ENCODE measurements at places on chromosomes 13 and 19. TPM values are rescaled to one million over a fixed set of nuclear protein-coding genes. Genes with fewer than 3 reads are reported as not detected.

The TMEM150B gene
- total RNA-seq: 26.0 TPM

The FXYD1 gene
- 38.9 TPM for total RNA-seq

The CYP2B6 gene
- total RNA-seq: 1.8 TPM

The ZNF433 gene
- 6.3 TPM for total RNA-seq

The TSSK6 gene
- 1.7 TPM for total RNA-seq

The PABPC3 gene
- not detected for total RNA-seq

DNA sequence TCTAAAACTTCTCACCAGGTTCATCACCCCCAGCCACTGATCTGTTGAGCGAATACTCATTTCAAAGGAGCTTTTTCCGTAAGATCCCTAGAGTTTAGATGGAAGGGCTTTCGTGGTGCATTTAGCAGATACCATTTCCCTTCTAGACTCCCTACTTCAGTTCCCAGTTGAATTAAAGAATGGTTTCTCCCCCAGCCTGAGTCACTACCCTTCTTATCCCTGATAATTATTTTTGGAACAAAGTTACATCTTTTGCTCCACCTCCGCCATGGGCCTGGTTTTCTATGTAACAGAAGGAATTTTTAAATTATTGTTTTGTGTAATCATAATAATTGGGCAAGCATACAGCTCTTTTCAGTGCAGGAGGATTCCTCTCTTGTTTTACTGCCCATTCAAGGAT, 22.0 kb downstream of the USPL1 start:
- DNase-seq: no peak
- peaks cover 61% of the 10 kb centered on the region for H3K36me3 ChIP-seq
- no peaks in the 10 kb centered on the region for H3K27me3 ChIP-seq

- H3K27me3 ChIP-seq: no peaks in the 10 kb centered on the region
- H3K27ac ChIP-seq: peak overlapping the region; percentile 71
- peak overlapping the region; percentile 39 for H3K4me3 ChIP-seq
- DNase-seq: no peak
- H3K4me1 ChIP-seq: peaks cover 11% of the 10 kb centered on the region
These were observed 4.9 kb downstream of the ERICH4 start for GRCh38 chr19:41447732-41448332.

DNA sequence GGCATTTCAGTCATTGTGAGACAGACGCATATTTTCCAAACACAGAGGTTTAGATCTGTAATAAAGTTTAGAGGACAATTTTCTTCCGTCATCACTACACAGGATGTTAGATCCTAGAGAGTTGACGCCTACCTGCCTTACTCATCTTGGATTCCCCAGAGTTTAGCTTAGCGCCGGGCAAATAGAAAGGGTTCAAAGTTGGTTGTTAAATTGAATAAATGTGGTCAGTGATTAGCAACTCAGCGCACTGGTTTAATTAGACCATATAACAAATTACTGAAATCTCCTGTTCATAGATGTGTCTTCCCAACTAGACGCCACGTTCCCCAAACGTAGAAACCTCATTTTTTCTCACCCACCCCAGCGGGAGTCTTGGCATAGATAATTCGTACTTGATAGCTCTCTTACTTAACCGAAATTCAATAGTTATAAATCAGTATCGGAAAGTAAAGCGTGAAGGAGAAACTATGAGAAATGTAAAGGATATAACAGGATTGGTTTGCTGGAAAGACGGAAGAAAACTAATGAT, 726 bp upstream of the UFM1 start:
- H3K4me1 ChIP-seq: peaks cover 33% of the 10 kb centered on the region
- no peaks in the 10 kb centered on the region for H3K27me3 ChIP-seq
- H3K36me3 ChIP-seq: peaks cover 2% of the 10 kb centered on the region
- H3K4me3 ChIP-seq: peak overlapping the region; percentile 75
- no peak for DNase-seq

GRCh38 chr19:950352-951066, 24.7 kb downstream of the ARID3A start:
- H3K27me3 ChIP-seq: no peaks in the 10 kb centered on the region
- H3K27ac ChIP-seq: no peak overlapping the region
- no peaks in the 10 kb centered on the region for H3K36me3 ChIP-seq
- H3K4me1 ChIP-seq: peaks cover 23% of the 10 kb centered on the region
- H3K4me3 ChIP-seq: no peak overlapping the region

GRCh38 chr19:18284712-18285360, 3.4 kb upstream of the JUND start:
- DNase-seq: peak; percentile 19
- peaks cover 23% of the 10 kb centered on the region for H3K4me1 ChIP-seq
- H3K27me3 ChIP-seq: no peaks in the 10 kb centered on the region
- no peak overlapping the region for H3K4me3 ChIP-seq
- peak overlapping the region; percentile 65 for H3K27ac ChIP-seq
- H3K36me3 ChIP-seq: no peaks in the 10 kb centered on the region

DNA sequence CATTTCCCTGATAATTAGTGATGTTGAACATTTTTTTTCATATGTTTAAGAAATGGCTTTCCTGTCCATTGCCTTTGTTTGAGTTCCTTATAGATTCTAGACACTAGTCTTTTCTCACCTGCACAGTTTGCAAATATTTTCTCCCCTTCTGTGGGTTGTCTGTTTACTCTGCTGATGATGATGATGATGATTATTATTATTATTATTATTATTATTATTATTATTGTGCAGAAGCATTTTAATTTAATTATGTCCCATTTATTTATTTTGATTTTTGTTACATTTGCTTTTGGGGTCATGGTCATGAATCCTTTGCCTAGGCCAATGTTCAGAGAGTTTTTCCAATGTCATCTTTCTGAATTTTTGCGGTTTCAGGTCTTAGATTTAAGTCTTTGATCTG, 492.5 kb upstream of the TSHZ3 start:
- no peak overlapping the region for H3K4me3 ChIP-seq
- H3K27me3 ChIP-seq: no peaks in the 10 kb centered on the region
- no peaks in the 10 kb centered on the region for H3K36me3 ChIP-seq
- no peaks in the 10 kb centered on the region for H3K4me1 ChIP-seq

GRCh38 chr13:40211586-40211968, 454.9 kb downstream of the FOXO1 start:
- no peak for DNase-seq
- no peaks in the 10 kb centered on the region for H3K36me3 ChIP-seq
- H3K4me1 ChIP-seq: peaks cover 1% of the 10 kb centered on the region
- H3K4me3 ChIP-seq: no peak overlapping the region
- no peak overlapping the region for H3K27ac ChIP-seq

- no peaks in the 10 kb centered on the region for H3K36me3 ChIP-seq
- DNase-seq: no peak
- H3K4me3 ChIP-seq: no peak overlapping the region
- H3K27ac ChIP-seq: no peak overlapping the region
- no peaks in the 10 kb centered on the region for H3K4me1 ChIP-seq
These were observed 103.7 kb downstream of the LACC1 start for GRCh38 chr13:43983373-43983772.

DNA sequence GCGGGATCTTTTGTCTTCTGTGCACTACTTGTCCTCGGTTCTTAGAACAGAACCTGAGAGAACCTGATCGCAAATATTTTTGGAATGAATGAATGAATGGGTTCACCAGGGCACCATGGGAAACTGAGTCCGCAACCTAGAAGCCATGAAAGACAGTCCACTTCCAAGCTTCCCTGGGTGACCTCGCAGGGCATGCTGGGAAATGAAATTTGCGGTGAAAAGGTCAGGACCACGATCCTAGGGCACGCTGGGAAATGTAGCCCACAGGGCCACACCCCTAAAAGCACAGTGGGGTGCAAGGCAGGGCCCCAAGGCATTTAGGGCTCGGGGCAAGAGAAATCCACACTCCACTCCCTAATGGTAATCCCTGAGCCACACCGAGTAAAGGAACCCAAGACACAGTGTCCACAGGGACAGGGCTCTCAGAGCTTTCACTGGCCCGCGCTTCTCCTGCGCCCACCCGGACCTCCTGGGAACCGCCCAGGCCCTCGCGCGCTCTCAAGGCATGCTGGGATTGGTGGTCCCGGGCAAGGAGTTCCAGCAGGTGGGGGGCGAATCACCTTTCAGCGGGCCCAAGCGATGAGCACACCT, 1.1 kb upstream of the PPP1R12C start:
- peak; percentile 41 for DNase-seq
- peaks cover 39% of the 10 kb centered on the region for H3K4me1 ChIP-seq
- no peaks in the 10 kb centered on the region for H3K36me3 ChIP-seq
- peak overlapping the region; percentile 96 for H3K4me3 ChIP-seq

GRCh38 chr13:57264965-57265364, 98.0 kb downstream of the PRR20E start:
- no peaks in the 10 kb centered on the region for H3K27me3 ChIP-seq
- H3K36me3 ChIP-seq: no peaks in the 10 kb centered on the region
- H3K4me3 ChIP-seq: no peak overlapping the region
- H3K4me1 ChIP-seq: no peaks in the 10 kb centered on the region
- no peak for DNase-seq
- no peak overlapping the region for H3K27ac ChIP-seq

DNA sequence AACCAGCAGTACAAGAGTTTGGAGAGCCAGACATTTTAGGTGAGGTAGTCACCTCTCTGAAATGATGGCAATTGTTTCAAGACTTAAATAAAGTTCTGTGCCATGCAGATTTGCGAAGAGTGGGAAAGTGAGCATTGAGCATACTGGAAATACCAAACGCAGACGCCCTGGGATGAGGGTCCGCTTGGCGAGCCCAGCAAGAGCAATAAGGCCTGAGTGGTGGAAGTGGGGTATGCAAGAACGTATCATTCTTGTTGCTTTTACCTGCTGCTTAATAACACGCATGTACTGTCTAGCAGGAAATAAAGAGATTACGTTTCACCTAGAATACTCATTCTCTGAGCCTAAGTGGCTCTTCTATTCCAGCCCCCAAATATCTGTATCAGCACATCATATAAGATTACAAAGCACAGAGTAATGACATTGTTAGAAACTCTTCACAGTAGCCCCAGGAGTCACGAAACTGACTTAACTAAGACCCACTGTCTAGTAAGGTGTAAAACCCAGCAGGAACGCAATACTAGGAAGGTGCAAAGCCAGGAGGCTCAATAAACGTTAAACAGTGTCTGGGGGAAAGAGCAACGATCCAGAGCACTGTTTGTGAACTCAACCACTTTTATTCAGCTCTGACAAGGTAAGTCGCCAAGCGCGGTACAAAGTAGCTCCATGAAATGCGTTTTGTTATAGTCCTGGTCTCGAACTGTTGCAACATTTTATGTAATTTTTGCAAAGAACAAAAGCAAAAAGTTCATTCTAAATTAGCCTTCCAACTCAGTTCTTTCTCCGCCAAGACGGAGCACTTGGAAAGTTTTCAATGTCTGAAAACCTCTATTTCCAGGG, 1.2 kb downstream of the RCBTB2 start:
- H3K27me3 ChIP-seq: no peaks in the 10 kb centered on the region
- H3K36me3 ChIP-seq: no peaks in the 10 kb centered on the region
- H3K4me3 ChIP-seq: peak overlapping the region; percentile 59
- no peak for DNase-seq
- peak overlapping the region; percentile 100 for H3K27ac ChIP-seq

- no peak for DNase-seq
- no peak overlapping the region for H3K27ac ChIP-seq
- H3K4me3 ChIP-seq: no peak overlapping the region
- no peaks in the 10 kb centered on the region for H3K36me3 ChIP-seq
These were observed 18.3 kb upstream of the ENOX1 start for GRCh38 chr13:43805071-43805468.

- peaks cover 9% of the 10 kb centered on the region for H3K36me3 ChIP-seq
- no peak overlapping the region for H3K27ac ChIP-seq
- no peak overlapping the region for H3K4me3 ChIP-seq
These were observed 66.5 kb downstream of the PAN3 start for GRCh38 chr13:28204690-28205443.

DNA sequence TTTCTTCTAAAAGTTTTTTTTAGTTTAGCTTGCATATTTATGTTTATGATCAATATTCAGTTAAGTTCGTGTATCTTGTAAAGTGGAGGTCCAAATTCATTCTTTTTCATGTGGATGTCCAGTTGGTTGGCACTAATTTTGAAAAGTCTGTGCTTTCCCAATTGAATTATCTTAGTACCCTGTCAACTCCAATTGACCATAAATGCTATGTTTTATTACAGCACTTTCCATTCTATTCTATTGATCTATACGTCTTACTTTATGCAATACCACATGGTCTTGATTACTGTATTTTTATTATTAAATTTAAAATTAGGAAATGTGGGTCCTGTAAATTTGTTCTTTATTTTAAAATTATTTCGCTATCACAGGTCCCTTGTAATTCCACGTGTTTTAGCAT, 837.6 kb upstream of the SLC10A2 start:
- DNase-seq: no peak
- no peak overlapping the region for H3K27ac ChIP-seq

DNA sequence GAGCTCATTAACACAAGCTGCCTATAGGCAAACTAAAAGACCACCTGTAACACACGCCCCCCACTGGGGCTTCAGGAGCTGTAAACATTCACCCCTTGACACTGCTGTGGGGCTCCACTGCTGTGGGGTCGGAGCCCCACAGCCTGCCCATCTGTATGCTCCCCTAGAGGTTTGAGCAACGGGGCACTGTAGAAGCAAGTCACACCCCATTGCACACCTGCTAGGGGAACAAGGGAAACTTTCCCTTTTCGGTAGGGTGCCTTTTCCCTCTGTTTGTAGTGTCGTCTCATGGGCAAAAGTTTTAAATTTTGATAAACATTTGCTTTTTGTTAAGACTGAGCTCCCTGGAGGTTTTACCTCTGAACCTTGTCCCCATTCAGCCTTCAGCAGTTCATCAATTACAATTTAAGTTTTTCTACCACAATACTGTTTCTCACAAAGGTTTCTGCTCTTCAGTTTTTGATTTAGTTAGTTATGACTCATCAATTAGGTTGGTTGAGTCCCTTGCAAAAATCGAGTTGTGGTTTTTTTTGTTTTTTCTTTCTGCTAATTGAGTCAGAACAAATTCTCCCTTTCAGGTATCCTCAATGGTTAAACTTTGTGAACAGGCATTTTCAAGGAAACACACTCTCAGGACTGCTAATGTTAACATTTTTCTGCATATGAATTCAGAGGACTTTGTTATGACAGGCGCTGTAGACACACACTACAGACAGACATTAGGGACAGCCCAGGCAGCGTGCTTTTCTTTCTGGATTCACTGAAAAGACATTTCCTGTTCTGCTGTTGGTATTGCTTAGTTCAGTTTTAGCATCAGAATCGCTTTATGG, 35.1 kb downstream of the ZNF433 start:
- no peak overlapping the region for H3K4me3 ChIP-seq
- H3K36me3 ChIP-seq: peaks cover 8% of the 10 kb centered on the region
- H3K4me1 ChIP-seq: no peaks in the 10 kb centered on the region
- H3K27me3 ChIP-seq: no peaks in the 10 kb centered on the region
- H3K27ac ChIP-seq: no peak overlapping the region

All from upper lobe of left lung (tissue), 6 donors.